ENCODE measurements at places on chromosomes 5 and 9.

DNA sequence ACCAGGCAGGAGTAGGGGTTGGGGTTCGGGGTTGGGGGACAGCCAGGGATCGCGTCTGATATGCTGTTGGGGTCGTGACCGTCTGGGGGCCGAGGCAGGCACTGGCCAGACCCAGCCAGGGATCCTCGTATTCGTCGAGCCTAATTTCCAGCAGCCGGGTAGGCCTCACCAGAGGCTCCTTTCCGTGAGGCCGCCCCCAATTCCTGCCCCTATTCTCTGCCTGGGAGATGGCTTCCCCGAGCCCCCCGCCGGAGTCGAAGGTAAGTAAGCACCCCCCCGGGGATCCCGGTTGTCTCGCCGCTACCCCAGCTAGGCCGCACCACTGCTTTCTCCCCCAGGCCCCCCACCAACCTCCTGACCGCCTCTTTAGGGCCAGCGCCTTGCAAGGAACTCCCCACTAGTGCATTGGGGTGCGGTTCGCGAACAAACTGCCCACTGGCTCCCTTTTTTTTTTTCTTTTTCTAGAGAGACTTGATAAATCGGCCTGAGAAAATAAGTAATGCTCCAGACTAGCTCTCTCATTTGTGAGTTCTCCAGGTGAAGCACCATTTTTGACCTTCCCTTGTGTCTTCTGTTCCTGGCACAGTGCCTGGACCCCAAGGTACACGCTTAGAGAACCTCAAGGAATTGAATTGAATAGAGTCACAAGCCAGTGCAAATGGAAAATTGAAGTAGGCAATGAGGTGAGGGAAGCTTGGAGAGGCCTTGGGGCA, 435 bp downstream of the ZNF189 start:
- DNase-seq: no peak

DNA sequence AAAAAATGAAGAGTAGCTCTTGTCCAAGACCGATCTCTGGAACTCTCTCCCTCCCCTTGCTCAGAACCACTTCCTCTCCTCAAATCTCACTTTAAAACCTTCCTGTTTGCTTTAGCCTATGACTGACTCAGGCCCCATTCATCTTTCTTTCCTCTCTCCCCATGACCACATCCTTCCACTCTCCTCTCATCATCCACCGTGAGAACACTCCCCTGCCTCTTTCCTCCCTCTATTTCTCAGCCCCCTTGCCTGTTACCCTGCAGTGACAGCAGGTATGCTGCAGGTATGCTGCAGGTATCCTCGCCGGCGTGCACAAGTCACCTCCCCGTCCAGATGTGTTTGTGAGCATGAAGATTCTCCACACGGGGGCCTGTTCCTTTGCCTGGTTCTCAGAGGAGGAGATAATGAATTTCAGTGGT, 505.3 kb downstream of the CCDC171 start:
- DNase-seq: no peak

- no peak for DNase-seq
These were observed 8.8 kb upstream of the ADRB2 start for GRCh38 chr5:148817606-148818005.

DNA sequence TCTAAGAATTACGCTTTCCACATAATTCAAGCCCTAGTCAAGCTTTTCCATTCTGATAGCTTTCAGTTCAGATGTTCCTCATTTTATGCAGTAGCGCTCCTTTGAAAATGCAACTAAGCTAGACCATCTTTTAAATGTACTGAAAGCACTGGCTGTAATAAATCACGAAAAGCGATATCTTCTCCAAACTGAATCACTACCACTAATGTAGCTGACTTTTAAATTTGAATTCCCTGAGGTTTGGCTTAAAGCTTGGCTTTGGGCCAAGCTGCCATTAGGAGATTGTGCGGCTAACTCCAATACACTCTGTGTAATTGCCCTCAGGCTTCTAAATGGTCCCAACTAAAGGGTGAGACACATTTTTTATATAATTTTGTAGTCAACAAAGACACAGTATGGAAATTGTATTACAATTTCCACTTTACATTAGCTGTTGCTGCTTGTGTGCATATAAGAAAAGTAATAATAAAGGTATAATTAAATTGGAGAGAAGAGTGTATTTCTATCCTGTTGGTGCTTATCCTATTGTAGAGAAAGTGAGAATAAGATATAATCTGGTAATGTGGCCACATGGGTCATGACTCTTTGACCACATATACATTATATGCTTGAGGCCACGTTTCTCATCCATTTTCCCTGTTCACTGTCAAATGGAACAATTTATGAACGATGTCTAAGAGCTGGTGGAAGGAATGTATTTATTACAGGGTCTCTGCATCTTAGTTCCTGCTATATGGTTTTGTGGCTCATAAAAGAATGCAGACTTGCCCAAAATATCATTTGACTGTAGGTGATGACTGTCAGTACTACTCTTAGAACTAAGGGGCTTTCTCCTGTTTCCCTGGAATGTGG, 118.7 kb upstream of the TAF11L2 start:
- DNase-seq: no peak

GRCh38 chr5:153964191-153964879, 74.4 kb downstream of the FAM114A2 start:
- DNase-seq: no peak

- DNase-seq: no peak
These were observed 27.8 kb upstream of the STX17 start for GRCh38 chr9:99878651-99879050.

GRCh38 chr9:111662576-111663300, 1.3 kb downstream of the GNG10 start:
- DNase-seq: no peak

- no peak for DNase-seq
These were observed 25.3 kb downstream of the AP3B1 start for GRCh38 chr5:78269088-78269703.

- no peak for DNase-seq
These were observed 1717.2 kb upstream of the C9orf72 start for GRCh38 chr9:29290516-29290915.

- DNase-seq: no peak
These were observed 5.2 kb downstream of the FGF1 start for GRCh38 chr5:142680605-142681259.

Data from stimulated activated CD8-positive, alpha-beta memory T cell treated with anti-CD3 and anti-CD28 coated beads, Interleukin-12 subunit alpha, Interleukin-12 subunit beta, amount 100 ng/mL, for 4 hours (primary cell).